IPS DF 19.7 (cell line): ENCODE measurements at places on chromosomes 7 and 10.

GRCh38 chr7:80146545-80147182 is 12.0 kb downstream of the GNAI1 start:
- no peak for DNase-seq

DNA sequence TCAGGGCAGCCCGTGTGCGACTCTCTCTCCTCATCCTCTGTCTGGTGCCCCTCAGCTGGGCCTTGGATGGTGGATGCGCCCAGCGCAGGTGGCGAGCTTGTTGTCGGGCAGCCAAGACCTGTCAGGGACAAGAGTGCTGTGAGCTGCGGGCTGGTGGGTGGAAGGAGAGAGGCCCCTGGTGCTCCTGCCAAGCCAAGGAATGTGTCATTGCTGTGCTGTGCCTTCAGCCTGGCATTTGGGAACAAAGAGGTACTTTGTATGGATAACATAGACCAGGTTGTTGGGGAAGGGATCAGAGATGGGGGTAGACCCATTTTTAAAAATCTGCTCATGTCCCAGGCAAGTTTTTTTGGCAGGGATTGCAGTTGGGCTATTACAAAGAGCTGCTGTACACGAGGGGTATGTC is 120.9 kb downstream of the PKD1L1 start:
- no peak for DNase-seq

DNA sequence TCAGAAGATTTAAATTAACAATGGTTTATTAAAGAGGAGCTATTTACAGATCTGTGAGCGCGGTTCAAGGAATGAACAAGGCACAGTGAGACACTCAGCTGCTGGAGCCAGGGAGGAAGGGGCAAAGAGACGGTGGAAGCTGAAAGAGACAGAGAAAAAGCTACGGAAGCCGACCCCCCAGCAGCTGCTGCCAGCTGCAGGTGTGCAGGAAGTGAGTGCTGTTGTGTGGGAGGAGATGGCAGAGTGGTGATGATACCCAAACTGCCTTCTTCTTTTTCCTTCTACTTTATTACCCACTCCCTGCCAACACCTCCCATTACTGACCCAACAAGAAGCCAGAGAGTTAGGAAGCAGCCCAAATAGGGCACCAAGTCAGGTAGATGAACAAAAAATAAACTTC is 41.9 kb upstream of the MBL2 start:
- no peak for DNase-seq

GRCh38 chr7:146876411-146876810 is 759.8 kb downstream of the CNTNAP2 start:
- DNase-seq: no peak

DNA sequence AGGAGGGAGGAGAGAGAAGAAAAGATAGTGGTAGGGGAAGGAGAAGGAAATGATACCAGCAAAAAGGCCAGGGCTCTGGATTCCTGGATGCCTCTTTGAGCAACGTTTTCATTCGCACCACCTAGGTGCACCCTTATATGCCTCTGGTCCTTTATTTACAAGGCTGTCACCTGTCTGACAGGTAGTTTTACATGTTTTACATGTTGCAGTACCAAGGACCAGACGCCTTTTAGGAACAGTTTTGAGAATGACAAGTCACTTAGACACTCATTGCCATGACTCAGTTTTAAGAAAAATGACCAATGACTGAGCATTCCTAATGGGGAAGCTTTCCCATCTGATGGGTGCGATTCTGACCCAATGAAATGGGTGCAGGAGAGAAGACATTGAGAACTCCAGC is 119.8 kb downstream of the GLI3 start:
- no peak for DNase-seq

- no peak for DNase-seq
These were observed 26.9 kb downstream of the ABLIM1 start for GRCh38 chr10:114631090-114631665.

DNA sequence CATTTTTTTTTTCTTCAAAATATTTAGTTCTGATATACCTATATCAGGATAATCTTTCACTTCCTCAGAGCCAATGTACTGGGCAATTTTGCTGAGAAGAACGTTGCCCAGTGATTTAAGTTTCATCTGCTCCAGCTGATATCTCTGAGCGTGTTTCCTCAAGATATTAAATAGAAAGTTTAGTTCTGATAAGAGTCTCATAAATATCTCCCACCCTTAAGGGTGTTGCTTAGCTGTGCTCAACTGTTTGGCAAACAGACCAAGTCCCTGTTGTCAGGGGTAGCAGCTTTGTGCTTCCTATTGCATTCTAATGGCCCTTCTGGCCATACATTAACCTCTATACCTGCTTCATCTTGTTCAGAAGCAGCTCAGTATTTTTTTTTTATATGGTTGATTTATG is 84.7 kb upstream of the GPR141 start:
- DNase-seq: no peak

DNA sequence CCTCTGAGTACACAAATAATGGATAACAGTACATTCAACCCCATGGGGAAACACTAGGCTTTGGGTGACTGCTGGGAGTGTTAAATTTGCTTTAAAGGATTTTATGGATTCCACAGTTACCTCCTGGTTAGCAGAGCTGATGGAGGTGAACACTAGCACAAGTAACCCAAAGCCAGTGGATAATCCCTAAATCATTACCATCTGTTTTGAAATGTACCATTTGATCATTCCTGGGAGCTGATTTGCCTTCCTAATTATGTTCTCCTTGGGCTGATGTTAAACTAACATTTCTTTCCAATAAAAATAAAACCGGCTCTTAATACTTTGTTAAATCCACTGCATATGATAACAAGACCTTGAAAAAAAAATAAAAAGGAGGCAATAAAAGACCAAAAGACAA is 493.9 kb downstream of the PLXNA4 start:
- no peak for DNase-seq
